ENCODE measurements at places on chromosomes 5 and 9.

DNA sequence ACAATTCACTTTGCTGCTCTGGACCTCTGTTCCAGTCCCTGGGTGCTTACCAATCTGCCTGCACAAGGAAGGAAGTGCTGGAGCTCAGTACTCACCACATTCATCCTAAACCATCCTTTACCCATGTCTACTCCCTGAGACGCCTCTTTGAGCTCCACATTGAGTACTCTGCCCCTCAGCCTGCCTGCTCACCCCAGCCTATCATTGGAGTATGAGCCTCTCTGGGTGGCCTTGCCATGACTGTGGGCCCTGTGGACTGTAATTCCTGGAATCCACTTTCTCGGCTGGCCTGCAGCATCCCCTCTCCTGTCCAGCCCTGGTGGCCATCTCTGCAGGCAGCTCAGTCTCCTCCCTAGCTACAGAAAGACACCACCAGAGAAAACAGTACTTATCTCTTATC, 428.6 kb downstream of the SPOCK1 start:
- no peak for DNase-seq

DNA sequence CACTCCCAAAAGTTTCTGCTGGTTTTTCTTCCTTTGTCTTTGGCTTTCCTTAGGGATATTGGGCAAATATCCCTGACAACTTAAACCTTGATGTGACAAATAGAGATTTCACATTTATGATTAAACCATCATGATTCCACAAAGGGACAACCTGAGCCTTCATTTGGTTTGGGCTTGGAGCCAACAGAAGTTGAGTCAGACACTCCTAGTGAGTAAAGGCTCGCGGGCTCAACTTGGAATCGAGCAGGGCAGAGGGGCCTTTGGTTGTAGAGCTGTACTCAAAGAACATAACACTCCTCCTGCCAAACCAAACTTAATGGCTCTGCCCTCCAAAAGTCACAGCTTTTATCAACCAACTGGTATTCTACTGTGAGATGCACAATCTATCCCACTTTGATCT, 290.2 kb upstream of the MAP3K1 start:
- no peak for DNase-seq

DNA sequence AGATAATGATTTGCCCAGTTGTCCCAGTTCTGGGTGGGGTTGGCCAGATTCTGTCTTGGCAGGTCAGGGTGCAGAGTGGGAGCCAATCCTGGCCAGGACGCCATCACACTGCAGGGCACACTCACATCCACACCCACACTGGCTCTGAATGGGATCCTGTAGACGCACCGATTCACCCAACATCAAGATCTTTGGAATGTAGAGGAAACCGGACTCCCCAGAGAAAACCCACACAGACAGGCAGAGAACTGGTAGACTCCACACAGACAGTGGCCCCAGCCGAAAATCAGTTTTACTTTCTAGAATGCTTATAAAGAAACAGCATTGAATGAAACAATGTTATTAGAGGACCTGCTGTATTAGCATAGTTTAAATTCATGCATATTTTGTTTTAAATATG, 343.1 kb upstream of the DAB2 start:
- no peak for DNase-seq

DNA sequence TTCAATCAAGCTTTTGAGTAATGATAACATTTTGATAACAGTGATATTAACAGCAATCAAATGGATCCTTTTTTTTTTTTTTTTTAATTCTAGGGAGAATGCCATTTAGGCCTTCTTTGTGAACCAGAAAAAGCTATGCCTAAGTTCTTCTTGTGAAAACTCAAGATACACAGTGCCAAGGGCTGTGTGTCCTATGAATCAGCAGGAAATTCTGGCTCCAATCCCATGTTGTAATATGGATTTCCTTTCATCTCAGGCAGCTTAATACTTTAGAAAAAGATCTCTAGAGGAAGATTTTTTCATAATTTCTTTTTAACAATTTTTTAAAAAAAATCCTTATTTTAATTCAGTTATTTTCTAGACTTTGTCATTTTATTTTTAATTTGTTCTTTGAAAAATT, 96.1 kb downstream of the NUDT12 start:
- no peak for DNase-seq

- DNase-seq: no peak
Measured at GRCh38 chr5:174056064-174056847, 10.8 kb downstream of the NSG2 start.

DNA sequence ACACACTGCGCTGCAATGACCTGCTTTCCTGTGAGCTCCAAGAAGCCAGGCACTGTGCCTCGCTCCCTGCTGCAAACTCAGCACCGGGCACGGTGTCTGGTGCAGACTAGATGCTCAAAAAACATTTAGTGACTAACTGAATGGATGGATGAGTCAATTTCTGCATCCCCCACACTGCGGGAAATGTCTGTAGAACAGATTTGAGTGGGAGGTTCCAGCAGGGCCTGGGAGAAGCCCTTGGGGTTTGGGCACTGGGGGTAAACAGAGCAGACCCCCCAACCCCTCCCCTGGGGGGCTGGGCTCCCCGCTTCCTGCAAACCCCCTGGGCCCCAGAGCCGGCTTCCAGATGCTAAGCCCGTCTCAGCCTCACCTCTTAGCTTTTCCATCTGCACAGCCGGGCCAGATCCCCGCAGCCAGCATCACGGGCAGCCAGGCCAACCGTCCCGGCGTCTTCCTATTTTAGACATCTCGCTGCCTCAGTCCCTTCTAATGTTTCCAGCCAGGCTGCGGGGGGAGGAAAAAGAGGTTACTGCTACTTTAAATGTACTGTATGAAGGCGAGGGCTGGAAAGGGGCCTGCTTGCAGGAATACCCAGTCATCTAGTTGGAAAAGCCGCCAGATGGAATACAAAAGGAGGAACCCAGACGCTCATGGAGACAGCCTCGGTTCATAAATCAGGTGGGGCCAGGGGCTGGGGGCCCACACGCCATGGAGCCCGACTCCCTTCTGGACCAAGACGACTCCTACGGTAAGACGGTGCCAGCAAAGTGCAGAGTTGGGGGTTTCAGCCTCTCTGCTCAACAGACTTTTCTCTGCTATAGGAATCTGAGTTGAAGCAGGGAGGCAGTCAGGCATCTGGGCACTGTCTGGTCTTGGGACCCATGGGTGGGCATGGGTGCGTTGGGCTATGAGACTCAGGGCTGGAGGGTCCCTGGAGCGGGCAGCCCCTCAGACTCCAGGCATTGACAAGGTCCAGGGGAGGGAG, 67.1 kb upstream of the GGTA1 start:
- no peak for DNase-seq

DNA sequence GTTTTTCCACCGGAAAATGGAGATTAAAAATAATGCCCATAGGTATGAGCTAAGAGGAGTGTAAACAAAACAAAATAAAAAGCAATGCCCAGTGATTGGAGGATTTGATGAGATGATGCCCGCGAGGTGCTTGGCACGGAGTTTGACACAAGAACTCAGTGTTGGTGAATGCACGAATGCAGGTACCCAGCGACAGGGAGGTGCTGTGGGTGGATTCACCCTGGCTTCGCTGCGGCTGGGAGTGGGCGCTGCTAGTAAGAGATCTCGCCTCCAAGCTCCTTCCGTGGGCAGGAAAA, 526 bp upstream of the STXBP1 start:
- DNase-seq: no peak

DNA sequence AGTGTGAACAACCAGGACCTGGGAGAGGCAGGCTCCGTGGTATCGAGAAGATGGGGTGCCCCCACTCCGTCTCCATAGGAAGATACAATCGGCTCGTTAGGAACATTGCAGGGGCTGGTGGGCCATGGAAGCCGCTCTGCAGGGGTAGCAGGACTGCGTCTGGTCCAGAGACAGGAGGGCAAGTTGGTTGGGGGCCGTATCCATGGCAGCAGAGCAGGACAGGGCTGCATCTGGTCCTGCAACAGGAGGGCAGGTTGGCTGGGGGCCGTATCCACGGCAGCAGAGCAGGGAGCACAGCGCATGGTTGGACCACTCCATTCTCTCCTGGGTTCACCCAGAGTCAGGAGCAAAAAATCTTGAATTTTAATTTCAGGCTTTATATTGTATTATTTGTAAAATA, 98.2 kb downstream of the ANKRD33B start:
- no peak for DNase-seq

DNA sequence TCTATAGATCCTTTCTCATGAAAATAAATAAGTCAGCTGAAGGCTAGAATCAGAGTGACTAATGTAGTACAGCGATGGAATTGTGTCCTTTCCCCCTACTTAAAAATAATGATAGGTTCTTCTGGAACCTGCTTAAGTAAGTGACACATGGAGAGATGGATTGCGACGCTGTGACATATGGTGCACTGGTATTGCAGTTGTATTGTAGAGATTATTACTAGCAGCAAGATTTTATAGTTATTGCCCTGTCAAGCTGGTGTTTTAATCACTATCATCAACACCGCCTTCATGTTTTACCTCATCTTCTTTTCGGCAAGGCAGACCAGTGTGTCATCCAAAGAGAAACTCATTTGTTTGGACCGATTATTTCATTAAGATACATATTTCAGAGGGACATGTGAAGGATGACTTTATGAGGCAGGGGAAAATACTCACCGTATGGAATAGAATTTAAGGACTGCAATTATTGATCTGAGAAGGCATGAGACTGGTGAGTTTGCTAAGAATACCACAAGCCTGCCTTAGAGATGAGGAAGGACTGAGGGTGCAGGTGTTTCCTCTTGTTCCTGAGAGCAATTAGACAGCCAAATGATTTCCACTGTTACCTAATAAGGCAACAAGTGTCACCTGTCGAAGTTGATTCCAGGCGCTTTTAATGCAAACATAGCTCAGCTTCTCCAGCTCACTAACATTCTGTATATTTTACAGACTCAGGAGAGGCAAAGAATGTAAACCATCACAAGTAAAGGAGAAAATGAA, 1855.5 kb downstream of the MAT2B start:
- DNase-seq: no peak

DNA sequence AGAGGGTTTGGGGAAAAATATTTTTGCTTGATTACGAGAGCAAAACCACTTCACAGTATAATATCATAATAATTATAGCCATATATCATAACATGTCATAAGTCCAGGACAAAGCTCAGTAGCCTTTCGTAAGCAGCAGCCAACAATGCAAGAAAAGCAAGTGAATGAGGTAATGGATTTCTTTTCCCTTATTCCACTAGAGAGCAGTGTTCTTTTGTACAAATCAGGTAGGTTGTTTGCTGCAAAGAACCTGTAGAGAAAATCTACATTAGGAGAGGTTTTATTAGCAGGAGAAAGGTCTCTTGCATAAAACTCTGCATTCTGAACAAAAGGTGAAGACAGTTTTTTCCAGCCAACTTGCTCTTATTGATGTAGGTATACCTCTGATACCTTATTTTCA, 1033.4 kb downstream of the TLE4 start:
- DNase-seq: no peak

DNA sequence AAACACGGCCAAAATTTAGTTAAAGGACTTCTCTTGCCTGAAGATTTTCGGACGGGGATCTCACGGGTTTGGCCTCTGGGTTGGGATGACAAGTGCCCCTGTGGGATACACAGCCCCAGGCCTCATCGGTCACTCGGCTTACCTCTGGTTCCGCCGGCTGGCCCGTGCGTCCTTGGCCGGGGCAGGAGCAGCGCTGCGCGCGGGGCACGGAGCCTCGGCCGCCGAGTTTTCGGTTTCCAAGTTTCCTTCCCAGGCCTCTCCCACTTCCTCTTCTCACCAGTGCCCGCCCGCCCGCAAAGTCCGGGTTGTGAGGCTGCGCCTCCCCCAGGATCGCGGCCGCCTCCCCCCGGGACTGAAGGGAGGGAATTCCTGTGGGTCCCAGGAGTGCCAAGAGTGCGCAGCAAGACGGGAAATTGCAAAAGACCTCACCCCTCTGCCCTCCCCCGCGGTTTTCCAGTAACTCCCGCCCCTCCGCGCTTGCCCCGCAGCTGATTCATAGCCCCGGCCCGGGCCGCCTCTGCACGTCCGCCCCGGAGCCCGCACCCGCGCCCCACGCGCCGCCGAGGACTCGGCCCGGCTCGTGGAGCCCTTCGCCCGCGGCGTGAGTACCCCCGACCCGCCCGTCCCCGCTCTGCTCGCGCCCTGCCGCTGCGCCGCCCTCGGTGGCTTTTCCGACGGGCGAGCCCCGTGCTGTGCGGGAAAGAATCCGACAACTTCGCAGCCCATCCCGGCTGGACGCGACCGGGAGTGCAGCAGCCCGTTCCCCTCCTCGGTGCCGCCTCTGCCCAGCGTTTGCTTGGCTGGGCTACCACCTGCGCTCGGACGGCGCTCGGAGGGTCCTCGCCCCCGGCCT, at the start of gene OSMR:
OSMR (plus strand) TSS at position 487 of the 853 bp plus-strand sequence. CDS start 23,033 bp downstream, outside the sequence.
- no peak for DNase-seq

- DNase-seq: no peak
Measured at GRCh38 chr9:37031081-37031480, 3.0 kb downstream of the PAX5 start.

DNA sequence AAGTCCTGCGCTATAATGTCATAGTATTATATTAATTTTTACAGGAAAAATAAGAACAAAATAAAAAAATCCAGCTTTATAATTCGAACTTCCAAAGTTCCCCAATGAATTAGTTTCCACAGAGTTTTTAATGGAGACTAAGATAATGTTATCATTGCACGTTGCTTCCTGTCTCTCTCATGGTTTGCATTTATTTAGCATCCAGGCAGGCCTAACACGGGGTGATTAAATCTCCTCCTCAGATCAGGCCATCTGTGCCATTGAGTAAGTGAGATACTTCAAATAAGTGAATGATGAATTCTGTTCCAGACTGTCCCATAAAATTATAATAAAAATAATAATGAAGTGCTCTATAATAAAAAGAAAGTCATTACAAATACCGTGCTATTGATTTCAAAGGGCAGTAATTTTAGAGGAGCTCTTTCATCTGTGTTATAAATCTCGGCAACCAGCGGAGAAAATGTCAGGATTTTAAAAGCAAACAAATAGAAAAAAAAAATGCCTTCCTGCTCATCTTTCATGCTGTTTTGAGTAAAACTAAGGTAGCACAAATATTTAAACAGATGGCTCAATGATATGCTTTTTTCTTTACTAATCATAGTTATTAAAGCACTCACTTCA, 570.6 kb upstream of the ZNF608 start:
- DNase-seq: no peak

DNA sequence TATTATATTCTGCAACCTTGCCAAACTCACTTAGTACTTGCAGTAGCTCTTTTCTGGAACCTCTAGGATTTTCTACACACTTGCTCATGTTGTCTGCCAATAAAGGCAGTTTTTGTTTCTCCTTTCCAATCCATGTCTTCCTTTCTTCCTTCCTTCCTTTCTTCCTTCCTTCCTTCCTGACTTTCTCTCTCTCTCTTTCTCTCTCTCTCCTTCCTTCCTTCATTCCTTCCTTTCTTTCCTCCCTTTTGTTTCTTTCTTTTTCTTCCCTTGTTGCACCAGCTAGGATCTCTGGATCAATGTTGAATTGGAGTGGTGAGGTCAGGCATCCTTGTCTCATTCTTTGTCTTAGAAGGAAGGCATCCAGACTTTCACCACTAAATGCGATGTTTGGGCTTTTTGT, 12.5 kb downstream of the ADGRD2 start:
- DNase-seq: no peak

- DNase-seq: no peak
Measured at GRCh38 chr5:141898448-141899049, 20.3 kb upstream of the PCDH1 start.

- DNase-seq: no peak
Measured at GRCh38 chr9:123978981-123979380, 32.6 kb upstream of the LHX2 start.

GRCh38 chr9:3768712-3769457, 243.1 kb upstream of the RFX3 start:
- DNase-seq: no peak

- no peak for DNase-seq
Measured at GRCh38 chr9:117511852-117512481, 97.1 kb upstream of the ASTN2 start.

GRCh38 chr9:116464987-116465571, 222.0 kb upstream of the TRIM32 start:
- no peak for DNase-seq

GRCh38 chr9:108254236-108254635, 601.5 kb downstream of the ACTL7B start:
- no peak for DNase-seq

Measured in CD4-positive, alpha-beta T cell (primary cell).